ENCODE measurements at places on chromosomes 7 and 10.

- no peak for DNase-seq
Observed at GRCh38 chr7:83517035-83517700, 131.8 kb downstream of the SEMA3E start.

GRCh38 chr7:104933521-104933988 lies 80.5 kb upstream of the KMT2E start:
- no peak for DNase-seq

GRCh38 chr10:62502995-62503613 lies 128.9 kb downstream of the ZNF365 start:
- DNase-seq = no peak

DNA sequence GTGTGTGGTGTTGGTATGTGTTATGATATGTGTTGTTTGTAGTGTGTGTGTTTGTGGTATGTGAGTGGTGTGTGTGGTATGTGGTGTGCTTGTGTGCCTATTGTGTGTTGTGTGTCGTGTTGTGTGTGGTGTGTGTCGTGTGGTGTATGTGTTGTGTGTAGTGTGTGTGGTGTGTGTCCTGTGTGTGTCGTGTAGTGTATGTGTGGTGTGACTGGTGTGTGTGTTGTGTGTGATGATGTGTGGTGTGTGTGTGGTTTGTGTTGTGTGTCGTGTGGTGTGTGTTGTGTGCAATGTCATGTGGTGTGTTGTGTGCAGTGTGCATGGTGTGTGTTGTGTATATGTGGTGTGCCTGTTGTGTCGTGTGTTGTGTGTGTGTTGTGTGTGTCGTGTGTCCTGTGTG lies 144.6 kb downstream of the DNAJB6 start:
- no peak for DNase-seq

- no peak for DNase-seq
Observed at GRCh38 chr10:33027088-33027487, 69.1 kb upstream of the ITGB1 start.

- no peak for DNase-seq
Observed at GRCh38 chr7:134254311-134254710, 62.4 kb downstream of the SLC35B4 start.

GRCh38 chr10:30422151-30422695 lies 11.8 kb upstream of the MAP3K8 start:
- no peak for DNase-seq

All from retina (tissue), 1 donor.